Esophagus mucosa (tissue), 1 donor: ENCODE measurements at places on chromosomes 4 and X. TPM values are rescaled to one million over a fixed set of nuclear protein-coding genes. Genes with fewer than 3 reads are reported as not detected.

Gene PNCK
- 1.00 TPM for total RNA-seq

Gene SPRY1
- 16.0 TPM for total RNA-seq

Gene RXFP1
- total RNA-seq = 0.12 TPM

Gene GABRB1
- not detected for total RNA-seq

Gene TMSB15A
- not detected for total RNA-seq

Gene MAGEA2
- total RNA-seq = not detected

Gene CXCL10
- 0.32 TPM for total RNA-seq

Gene TEX28
- total RNA-seq = not detected

Gene TSC22D3
- 46.2 TPM for total RNA-seq
